ENCODE measurements at places on chromosomes 16 and 17.

GRCh38 chr17:62597920-62598319, 29.6 kb upstream of the MRC2 start:
- DNase-seq, result no peak

DNA sequence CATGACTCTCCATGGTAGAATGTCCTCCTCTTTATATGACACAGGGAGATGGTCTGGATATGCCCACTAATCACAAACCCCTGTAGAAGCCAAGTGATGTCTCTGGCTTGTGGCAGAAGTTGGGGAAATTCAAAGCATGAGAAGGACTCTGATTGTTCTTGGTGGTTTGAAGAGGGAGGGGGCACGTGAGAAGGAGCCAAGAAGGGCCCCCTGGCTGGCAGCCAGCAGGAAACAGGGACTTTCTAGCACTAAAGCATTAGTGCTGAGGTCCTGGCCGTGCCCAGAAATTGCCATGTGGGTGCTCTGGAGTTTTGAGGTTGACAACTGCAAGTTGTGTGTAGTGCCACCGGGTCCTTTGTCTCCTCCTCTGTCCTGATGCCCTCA, 199.9 kb downstream of the LGALS9B start:
- no peak for DNase-seq

- DNase-seq, result no peak
Observed at GRCh38 chr17:72850410-72851118, 241.9 kb downstream of the SLC39A11 start.

GRCh38 chr17:17792551-17793377, 44.0 kb downstream of the SREBF1 start:
- DNase-seq, result peak; percentile 83

GRCh38 chr16:59067205-59067604, 333.1 kb upstream of the GOT2 start:
- no peak for DNase-seq

GRCh38 chr17:80815151-80815681, 176.4 kb upstream of the CHMP6 start:
- no peak for DNase-seq

GRCh38 chr17:3036800-3037199, 26.6 kb downstream of the OR1D5 start:
- DNase-seq, result peak; percentile 19

DNA sequence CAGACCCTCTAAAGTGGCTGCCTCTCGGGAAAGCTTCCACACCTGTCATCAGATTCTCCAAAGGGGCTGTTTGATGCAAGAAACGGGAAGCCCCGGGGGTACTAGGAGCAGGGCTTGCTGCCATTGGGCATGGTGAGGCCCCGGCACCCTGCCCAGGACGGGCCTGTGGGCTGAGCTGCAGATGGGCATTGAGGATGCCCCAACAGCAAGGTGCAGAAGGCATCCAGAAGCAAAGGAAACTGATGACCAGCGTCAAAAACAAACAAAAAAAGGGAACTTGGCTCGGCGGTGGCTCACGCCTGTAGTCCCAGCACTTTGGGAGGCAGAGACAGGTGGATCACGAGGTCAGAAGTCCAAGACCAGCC, 1.5 kb upstream of the LIMD2 start:
- DNase-seq, result no peak

Data from activated CD8-positive, alpha-beta memory T cell treated with anti-CD3 and anti-CD28 coated beads, Interleukin-2, amount 10 ng/mL, durations not matched to agents 7 days and 5 days (primary cell).